Body of pancreas (tissue), 4 donors: ENCODE measurements at places on chromosomes 1 and 21. TPM values are rescaled to one million over a fixed set of nuclear protein-coding genes. Genes with fewer than 3 reads are reported as not detected.

DNA sequence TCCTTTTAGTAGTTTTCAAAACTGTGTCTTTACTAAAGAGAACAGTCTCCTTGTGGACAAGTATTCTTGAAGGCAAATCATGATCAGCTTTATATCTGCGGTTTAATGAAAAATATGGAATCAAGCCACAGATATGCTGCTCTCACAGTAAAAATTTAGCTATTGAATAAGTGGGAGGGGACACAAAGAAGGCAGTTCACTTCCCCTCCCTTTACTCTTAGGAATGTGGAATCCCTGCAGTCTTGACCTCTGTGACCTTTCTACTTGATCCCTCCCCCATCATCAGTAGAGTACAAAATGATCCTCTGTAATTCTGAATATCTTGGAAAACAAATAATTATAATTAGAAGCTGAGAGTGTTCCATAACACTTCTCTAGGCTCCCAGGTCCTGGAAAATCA is 136.7 kb upstream of the HOOK1 start:
- no peak for DNase-seq

GRCh38 chr1:7145947-7146346 is 360.7 kb downstream of the CAMTA1 start:
- no peak for DNase-seq

DNA sequence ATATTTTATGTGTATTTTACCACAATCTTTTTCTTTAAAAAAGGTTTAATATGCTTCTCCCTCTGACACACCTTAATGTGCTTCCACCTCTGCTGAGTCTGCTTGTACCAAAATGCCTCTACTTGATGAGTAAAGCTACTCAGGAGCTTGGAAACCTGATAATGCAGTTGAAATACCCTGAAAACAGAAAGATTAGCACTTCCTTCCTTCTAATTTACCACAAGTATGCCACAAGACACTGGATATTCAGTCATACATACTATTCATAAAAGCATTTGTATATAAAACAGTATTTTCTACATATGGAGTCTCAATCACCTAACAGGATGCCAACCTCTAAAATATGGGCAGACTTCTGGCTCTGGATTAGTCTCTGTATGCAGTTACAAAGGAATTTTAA is 55.0 kb downstream of the SLC35D1 start:
- DNase-seq, result no peak

DNA sequence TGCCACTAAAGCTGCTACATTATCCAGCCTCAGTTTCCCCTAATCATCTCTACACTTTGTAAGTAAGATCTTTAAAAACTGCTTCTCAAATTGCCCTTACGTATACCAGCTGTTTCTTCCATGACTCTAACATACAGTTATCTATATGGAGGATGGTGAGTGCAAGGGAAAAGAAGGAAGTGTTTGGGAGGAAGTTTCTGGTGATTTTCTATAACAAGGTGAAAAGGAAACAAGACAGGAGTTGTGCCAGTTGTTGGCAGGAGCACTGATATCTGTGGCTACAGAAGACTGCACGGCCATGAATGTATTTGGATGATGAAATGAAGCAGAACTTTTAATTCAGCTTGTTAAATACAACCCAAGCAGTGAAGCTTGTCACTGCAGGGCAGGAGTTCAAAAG is 32.3 kb upstream of the NHLH2 start:
- no peak for DNase-seq

DNA sequence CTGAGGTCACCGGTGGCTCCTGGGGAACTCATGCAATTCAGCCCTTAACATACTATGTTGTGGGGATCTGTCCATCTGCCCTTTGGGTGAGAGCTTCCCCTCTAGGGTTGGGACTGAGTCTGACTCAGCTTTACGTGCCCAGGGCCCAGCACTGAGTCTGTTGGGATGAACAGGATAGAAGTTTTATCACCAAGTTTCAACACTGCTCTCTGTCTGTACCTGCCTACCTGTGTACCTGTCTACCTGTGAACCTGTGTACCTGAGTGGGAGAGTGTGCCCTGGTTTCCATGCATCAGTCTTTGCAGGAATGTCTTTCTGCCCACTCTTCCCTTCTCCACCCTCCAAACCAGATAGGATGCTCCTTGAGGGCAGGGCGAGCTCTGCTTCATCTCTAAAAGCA is 90.6 kb upstream of the POU3F1 start:
- DNase-seq, result no peak

GRCh38 chr1:168794057-168794456 is 65.1 kb upstream of the DPT start:
- no peak for DNase-seq

- peak; percentile 82 for DNase-seq
These were observed 54.3 kb downstream of the ADARB1 start for GRCh38 chr21:45128613-45129188.

- no peak for DNase-seq
These were observed 4.8 kb downstream of the LACTBL1 start for GRCh38 chr1:22967833-22968232.

DNA sequence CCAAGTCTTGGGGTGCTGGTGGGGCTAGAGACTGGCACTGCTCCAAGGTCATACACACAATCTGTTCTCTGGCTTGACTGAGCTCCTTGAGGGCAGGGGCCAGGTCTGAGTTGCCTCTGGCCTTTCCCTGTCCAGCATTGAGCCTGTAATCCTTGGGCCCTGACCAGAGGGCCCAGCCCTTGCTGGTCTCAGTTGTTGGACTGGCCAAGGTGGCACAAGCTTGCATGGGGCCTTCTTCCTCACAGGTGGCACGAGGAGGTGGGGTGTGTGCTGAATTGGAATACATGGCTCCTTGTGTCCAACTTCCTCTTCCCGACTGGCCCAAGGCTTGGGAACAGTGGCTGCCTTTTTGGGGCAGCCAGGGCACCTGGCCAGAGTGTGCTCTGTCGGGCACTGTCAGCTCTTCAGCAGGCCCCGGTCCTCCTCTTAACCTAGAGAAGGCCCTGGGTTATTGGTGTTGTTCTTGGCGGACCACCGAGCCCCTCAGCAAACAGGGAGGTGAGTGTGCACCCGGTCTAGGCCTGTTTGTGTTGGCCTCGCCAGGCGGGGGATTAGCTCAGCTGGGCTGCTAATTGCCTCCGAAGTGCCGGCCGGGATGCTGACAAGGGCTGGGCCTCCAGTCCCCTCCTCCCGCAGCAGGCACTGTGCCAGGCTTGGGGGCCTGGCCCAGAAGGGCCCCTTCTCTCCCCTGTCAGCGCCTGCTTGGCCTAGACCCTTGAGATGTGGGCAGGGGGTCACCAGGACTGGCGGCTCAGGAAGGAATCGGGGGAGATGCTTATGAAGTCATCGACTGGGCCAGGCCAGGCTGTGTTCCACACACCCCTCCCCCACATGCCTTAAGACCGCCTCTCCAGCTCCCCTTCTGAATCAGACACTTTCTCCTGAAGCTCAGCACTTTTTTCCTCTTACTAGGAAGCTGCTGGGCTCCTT is 28.5 kb downstream of the WNT4 start:
- DNase-seq, result no peak

GRCh38 chr1:151165281-151165737 is 393 bp downstream of the LYSMD1 start:
- DNase-seq, result no peak

- no peak for DNase-seq
These were observed 219.5 kb downstream of the TPR start for GRCh38 chr1:186155594-186155993.

GRCh38 chr1:205182930-205183329 is 28.6 kb downstream of the DSTYK start:
- no peak for DNase-seq

SLC6A9 gene
- total RNA-seq, result 2.3 TPM

CHRNB2 gene
- 0.52 TPM for total RNA-seq

OR10J1 gene
- total RNA-seq, result not detected

TENT5C gene
- total RNA-seq, result 30.0 TPM
